ENCODE measurements at places on chromosomes 4 and X.

DNA sequence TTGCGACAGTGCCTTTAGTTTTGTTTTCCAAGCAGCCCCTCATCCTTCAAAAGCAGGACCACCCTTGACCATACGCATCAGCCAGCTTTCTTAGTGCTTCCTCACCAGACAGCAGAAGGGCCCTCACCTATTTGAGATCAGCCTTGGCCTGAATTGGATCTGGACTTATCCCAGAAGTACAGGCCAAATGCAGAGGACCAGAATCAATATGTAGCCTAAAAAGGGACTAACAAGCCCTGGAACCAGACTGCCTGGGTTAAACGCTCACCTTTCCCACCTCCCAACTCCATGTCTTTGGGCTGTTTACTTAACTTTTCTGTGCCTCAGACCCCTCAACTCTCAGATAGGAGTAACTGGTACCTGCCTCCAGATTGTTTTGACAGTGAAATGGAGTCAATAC lies 77.7 kb upstream of the ATP6AP2 start:
- DNase-seq = no peak

DNA sequence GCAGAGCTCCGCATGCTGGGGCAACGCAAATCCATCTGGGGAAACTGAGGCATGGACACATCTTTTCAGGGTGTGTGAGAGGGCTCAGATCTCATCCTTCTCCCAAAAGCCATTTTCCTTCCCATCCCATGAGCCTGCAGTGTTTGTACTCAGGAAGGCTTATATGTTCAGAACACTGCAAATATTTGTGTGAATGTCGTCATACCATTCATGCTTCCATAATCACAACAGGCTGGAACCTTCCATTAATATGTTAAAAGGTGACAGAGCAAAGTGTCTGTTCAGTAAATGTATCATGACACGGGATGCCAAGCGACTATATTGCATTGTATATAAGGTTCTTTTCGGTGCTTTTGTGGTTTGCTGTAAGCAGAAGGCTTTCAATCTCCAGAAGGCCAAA lies 8.5 kb downstream of the TRIML1 start:
- no peak for DNase-seq

DNA sequence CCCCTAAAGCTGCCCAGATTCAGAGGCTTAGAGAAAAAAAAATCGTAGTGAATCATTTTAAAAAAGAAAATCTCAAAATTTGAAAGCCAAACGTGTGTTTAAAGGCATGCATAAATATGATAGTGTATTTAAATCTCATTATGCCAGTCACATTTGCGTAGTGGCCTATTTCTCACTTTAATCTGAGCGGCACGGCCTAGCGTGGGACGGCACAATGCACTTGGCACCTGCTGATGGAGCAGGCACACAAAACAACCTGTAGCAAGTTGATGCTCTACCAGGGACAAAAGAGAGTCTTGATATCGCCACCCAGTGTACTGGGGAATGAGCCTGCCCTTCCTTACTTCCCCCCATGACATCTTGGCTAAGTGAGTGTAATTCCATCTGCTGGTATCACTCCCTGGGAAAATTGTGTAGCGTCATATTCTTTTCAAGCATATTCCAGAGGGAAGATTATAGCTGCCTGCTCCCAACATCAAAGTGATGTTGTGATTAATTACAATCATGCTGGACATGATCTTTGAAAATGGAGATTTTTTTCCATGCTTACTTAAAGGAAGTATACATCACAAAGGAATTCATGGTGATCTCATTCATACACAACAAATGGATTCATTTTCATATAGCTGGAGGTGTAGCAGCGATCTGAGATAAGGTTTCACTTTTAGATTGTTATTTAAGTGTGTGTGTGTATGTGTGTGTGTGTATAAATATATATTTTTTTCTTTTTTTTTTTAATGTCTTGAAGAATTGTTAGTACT lies 138.8 kb downstream of the DCTD start:
- no peak for DNase-seq

- no peak for DNase-seq
Observed at GRCh38 chr4:11232015-11232414, 196.7 kb downstream of the HS3ST1 start.

Measured in RKO (cell line).